NCI-H2107 (cell line): ENCODE measurements at places on chromosomes 6 and 20.
A peak's percentile ranks its signal among the peaks of the same experiment; 100 is the strongest.

- DNase-seq = no peak
Observed at GRCh38 chr20:58523971-58524315, 8.7 kb upstream of the APCDD1L start.

- DNase-seq = no peak
Observed at GRCh38 chr6:75268121-75268987, 16.2 kb downstream of the TMEM30A start.

GRCh38 chr6:161429921-161430490, 156.1 kb upstream of the AGPAT4 start:
- DNase-seq = no peak

DNA sequence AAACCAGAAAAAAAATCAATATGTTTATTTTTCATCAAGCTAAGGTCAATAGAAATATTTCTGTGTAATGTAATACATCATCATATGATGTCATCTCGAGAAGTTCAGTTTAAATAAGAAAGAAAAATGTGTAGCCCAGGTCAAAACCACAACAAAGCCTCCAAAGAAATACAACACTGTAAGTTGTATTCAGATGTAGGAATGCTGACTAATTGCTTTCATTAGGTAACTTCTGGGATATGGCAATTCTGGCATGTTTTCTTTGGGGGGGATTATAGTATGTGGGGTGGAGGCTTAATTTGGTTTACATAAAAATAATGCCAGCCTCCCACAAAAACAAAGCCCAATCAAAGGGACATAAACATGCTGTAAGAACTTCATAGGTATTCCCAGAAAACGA, 881.8 kb upstream of the CITED2 start:
- DNase-seq = no peak

- no peak for DNase-seq
Observed at GRCh38 chr6:35723587-35723986, 13.2 kb upstream of the ARMC12 start.

- no peak for DNase-seq
Observed at GRCh38 chr6:20755631-20756030, 221.4 kb downstream of the CDKAL1 start.

- DNase-seq = no peak
Observed at GRCh38 chr6:112086744-112087135, 542 bp downstream of the TUBE1 start.

GRCh38 chr6:11668455-11668854, 110.1 kb downstream of the ADTRP start:
- no peak for DNase-seq

DNA sequence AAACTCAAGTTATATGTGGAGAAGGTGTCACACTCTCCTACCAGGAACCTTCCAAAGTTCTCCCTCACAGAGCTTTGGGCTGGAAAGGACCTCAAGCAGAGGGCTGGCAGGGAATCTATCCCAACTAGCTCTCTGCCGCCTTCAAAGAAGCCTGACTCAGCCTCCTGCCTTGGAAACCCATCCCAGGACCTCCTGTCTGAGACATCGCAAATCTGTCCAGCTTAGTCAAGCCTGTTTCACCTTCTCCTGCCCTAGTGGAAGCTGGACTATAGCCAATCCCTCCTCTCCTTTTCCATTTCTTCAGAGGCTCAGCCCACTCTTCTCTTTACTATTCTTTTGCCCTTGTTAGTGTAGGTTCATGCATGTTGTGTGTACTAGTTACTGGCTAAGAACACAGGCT, 48.2 kb upstream of the FOXP4 start:
- DNase-seq = no peak

DNA sequence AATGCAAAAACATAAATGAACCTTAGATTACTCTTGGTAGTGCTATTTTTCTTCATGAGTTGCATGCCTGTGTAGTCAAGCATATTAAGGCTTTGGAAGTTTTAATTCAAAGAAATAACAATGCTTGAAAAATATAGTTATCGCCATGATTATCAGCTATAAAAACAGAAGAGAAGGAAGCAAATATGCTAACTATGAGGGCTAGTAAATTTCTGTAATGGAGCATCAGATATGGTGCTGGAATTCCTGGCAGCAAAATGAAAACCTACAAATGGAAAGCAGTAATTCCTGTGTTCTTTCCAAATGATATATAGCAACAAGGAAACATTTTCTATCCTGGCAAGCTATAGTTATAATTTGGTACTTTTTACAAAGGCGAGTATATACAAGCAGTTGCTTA, 29.7 kb downstream of the DOP1A start:
- no peak for DNase-seq

DNA sequence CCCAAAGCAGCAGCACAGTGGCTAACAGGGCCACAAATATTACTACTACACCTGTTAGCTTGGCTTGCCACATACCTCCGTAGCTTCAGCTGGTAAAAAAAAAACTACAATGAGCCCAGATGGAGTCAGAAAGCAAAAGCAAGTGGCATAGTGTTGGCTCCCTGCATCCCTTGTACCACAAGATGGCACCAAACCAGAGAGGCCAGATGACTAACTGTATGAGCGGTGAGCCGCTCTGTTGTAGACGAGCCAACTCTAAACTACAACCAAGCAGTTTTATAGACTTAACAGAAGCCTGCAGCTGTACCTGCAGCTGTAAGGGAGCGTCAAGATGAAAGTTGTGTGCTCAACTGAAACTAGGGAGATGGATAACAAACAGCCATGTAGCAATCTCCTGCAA, 84.5 kb upstream of the MCHR2 start:
- no peak for DNase-seq

DNA sequence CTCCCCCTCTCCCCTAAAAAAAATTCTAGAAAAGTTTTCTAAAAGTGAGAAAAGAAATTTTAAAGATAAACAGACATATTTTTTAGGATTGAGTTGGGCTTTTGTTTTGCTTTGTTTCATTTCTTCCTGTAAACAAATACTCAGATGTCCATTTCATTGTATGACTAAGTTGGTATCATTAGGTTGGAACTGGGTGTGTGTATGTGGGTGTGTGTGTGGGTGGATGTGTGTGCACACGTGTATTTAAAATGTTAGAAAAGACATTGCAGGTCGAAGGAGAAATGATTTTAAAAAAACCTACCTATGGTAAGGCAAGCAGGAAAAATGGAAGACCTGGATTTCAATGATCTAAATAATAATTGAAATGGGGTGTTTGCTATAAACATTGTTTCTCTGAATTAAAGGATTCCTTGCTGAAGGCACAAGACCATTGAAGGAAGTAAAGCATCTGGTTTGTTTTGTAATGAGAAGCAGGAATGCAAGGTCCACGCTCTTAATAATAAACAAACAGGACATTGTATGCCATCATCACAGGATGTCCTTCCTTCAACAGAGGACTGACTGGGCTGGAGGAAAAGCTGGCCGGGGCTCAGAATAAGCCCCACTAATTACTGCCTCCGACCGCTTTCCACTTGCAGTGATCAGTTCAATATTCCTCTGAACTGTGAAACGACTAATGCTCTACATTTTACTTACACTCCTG, 996 bp upstream of the PRDM1 start:
- no peak for DNase-seq

- DNase-seq = no peak
Observed at GRCh38 chr6:98514073-98514720, 320.2 kb upstream of the POU3F2 start.

GRCh38 chr20:38081575-38081974, 48.0 kb downstream of the RPRD1B start:
- DNase-seq = no peak

- DNase-seq = no peak
Observed at GRCh38 chr6:154638369-154638768, 94.8 kb upstream of the SCAF8 start.

DNA sequence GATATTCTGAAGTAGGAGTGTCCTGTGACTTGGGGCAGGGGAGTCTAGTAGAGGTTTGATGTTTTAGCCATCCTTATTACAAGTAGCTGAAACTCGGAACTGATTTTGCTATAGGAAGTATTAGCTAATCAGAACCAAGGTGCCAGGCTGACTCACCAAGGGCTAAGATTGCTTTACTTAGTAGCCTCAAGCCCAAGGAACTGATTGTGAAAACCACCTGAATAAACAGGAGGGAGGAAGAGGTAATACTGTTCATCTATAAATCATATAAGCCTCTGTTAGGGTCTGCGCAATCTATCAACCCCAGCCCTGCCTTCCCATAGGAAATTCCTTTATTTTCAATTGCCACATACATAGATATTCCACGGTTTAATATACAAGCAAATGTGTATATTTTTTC, 54.4 kb downstream of the GNAS start:
- DNase-seq = no peak

DNA sequence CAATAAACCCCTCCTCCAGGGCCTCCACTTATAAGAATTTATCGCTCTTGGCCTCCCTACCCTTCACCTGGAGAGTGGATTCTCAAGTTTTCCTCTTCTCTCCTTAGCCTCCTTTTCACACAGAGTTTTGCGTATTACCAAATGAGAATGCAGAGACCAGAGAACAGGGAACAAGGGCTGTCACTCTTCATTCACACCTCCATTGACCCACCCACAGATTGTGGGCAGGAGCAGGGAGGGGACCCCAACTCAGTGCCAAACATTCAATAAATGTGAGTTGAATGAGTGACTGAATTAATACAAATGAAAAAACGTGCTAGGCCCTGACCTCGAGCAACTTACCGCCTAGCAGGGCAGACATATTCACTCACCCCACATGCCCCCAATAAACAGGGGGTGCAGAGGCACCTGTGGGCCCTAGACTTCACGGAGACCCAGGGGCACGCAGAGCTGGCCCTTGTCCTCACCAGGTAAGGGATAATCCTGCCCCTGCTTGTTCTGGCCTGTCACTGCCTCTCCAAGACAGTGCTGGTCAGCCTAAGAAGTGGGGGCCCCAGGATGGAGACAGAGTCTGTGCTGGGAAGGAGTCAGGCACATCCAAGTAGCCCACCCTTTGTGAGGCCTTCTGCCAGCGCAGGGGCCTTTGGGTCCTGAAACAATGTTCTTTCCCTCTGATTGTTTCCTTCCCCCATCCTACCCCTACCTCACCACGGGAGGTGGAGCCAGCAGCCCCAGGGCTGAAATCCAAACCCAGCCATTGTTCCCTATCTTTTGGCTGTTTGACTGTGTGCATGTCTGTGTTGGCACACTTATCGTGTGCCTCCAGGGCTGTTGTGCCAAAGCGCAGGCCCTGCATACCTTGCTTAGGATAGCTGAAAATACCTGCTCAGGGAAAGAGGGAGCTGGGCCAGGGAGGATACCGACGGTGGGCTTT, 8.4 kb upstream of the TJAP1 start:
- DNase-seq = no peak

GRCh38 chr20:45098103-45098773, 2.7 kb downstream of the KCNS1 start:
- no peak for DNase-seq

- peak; percentile 9 for DNase-seq
Observed at GRCh38 chr6:26286168-26286877, 78.7 kb upstream of the BTN3A2 start.

GRCh38 chr6:72589096-72589495, 32.8 kb upstream of the KCNQ5 start:
- DNase-seq = no peak

- DNase-seq = no peak
Observed at GRCh38 chr6:113010196-113010989, 663.3 kb downstream of the RFPL4B start.

GRCh38 chr6:129671442-129672340, 38.3 kb downstream of the ARHGAP18 start:
- no peak for DNase-seq

GRCh38 chr6:106117579-106117978, 31.4 kb downstream of the PRDM1 start:
- no peak for DNase-seq

GRCh38 chr20:31515775-31516107, 1.5 kb downstream of the HM13 start:
- no peak for DNase-seq

DNA sequence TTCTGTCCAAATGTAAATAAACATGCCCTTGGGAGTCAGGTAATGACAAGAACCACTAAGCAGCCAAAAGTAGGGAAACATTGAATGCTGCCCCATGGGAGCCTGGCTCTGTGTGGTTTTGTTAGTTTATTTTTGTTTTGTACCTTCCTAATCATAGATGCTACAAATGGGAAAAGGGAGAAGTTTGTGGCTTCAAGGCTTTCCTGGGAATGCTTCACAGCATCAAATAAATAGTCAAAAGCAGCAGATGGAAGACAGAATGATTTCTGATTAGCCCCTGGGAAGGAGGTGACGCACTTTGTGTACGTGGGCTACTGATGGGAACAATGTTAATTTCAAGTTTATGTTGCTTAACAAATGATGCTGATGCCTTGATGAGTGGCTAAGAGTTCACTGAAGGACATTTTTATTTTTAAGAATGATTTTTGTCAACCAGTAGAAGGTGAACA, 532.7 kb downstream of the BCKDHB start:
- no peak for DNase-seq

DNA sequence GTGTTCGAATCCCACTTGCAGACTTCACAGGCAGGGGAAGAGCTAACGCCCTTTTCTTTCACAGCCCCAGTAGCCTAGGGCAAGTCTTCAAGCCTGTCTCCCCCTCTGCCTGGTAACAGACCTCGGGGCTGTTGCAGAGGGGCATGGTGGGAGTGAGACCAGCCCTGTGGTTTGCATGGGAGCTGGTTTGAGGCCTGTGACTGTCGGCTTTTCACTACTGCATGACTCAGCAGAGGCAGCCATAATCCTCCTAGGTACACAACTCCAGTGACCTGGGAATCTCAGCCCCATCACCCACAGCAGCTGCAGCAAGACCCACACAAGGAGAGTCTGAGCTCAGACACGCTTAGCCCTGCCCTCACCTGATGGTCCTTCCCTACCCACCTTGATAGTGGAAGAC, 55.3 kb upstream of the POPDC3 start:
- no peak for DNase-seq

- DNase-seq = no peak
Observed at GRCh38 chr6:4021854-4022695, 56.9 kb downstream of the FAM217A start.

- DNase-seq = peak; percentile 65
Observed at GRCh38 chr6:6825193-6825784, 236.8 kb downstream of the LY86 start.

- no peak for DNase-seq
Observed at GRCh38 chr20:32183947-32184635, 23.5 kb downstream of the PLAGL2 start.

DNA sequence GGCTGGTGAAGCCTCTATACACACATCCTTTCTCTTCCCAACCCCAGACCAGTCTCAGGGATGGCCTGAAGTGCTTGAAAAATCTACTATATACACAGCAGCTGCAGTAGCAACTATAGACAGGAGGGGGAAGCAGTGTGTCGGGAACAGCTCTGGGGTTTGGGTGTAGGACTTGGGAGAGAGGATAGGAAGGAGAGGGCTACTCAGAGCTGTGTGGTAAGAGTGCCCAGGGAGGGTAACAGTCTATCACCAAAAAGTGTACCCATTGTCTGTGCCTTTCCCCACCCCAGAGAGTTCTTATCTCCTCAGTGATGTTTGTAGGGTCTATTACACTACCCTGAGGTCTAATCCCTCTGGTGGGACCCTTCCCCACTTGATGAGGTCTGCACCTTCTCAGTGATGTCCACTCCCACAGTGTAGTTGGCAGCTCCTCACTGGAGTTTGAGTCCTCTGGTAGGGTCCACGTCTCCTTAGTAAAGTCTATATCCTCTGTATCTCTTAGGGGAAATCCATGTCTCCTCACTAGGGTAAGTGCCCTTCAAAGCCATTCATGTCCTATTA, 1.5 kb upstream of the GGT7 start:
- peak; percentile 23 for DNase-seq
